HT-29 (cell line): ENCODE measurements at places on chromosomes 2 and 18.

- no peak for DNase-seq
Measured at GRCh38 chr2:114089636-114090319, 199.9 kb downstream of the ACTR3 start.

DNA sequence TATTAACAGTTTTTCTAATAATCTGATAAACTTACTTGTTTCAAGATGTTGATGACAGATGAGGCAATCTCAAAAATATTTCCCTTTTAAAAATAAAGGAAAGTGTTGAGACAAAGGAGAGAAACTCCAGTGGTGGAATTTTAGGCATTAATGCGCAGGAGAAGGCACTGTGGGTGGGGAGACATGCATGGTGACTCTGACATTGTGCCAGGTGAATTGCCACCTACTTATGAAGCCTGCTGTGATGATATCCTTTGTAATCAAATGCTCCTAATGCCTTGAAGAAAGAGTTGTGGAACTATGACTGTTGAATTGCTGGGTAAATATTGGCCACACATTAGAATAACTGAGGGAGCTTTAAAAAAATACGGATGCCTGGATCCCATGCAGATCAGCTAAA lies 101.4 kb downstream of the PLA2R1 start:
- DNase-seq: no peak

GRCh38 chr2:168182550-168183249 lies 64.7 kb downstream of the STK39 start:
- no peak for DNase-seq

DNA sequence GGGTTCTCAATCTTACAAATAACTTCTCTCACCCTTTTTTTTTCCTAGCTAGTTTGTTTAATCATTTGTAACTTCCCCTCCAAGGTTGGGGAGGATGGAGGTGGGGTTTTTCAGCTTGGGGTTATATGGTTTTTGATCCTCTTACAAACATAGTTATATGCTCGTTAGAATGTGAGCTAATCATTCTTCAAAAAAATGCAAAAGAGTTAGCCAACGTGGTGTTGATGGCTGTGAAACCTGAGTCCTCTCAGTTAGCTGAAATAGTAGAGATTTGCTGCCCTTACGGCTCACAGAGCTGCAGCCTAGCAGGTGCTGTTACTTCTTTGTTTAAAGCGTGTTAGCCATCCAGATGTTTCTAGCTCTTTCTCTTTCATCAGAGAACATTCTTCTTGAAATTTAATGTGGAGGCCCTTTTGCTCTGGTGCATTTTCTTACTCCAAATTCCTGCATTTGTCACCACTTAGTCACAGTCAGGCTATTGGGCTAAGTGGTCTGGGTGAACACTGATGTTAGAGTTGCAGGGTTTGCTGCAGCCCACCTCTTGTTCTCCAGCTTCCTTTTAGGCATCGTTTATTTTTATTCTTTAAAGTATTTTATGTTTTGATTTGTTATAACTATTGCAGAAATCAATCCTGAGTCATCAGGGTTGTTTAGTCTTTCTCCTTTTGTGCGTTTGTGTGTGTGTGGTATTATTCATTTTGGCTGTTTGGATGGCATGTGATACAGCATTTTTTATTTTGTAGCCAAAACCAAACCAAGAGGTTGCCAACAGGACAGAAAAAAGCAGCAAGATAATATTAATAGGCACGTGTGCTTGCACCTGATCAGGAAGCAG lies 41.1 kb downstream of the LIMS1 start:
- DNase-seq: no peak

- no peak for DNase-seq
Measured at GRCh38 chr2:240724431-240724830, 32.8 kb downstream of the AQP12A start.

- DNase-seq: no peak
Measured at GRCh38 chr2:220664272-220665107, 907.6 kb downstream of the EPHA4 start.

DNA sequence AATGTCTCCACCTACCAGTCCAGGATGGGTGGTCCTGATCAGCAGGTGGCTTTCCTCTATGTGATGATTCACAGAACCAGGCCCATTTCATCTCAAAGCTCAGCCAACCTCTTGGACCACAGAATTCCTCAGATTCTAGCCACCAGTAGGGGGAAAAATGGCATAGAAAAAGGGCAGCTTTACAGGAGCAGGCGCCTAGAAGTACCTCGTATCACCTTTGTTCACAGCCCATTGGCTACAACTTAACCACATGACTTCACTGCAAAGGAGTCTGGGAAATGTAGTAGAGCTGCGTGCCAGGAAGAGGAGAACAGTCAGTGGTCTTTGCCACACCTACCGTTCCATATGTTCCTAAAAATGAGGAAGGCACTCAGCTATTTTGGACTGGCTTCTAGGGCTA lies 62.8 kb upstream of the DTNA start:
- peak; percentile 59 for DNase-seq

GRCh38 chr2:61705625-61706024 lies 148.2 kb downstream of the FAM161A start:
- no peak for DNase-seq

DNA sequence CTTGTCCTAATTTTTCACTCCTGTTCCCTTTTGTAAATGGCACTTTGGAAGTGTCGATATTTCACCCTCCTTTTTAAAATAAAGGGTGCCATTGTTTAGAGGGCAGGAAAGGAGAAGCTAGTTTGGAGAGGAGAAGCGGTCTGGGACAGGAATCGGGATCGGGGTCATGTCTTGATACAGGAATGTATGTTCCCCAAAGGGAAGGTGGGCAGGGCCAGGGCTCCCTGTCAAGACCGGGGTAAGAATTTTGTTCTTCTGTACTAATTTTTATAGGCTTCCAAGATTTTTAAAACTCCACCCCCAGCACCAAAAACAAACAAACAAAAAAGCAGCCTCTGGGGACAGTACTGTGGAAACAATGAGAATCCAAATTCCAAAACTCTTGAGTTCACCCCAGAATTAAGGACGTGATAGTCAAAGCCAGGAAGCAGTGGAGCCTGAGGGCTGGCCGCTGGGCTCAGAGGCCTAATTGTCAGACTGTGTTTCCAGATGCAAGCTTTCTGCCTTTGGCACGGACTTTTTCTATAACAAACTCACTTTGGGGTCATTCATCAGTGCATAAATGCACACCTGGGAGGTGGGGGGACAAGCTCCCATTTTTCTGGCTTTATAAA lies 250.4 kb upstream of the SIX2 start:
- no peak for DNase-seq

DNA sequence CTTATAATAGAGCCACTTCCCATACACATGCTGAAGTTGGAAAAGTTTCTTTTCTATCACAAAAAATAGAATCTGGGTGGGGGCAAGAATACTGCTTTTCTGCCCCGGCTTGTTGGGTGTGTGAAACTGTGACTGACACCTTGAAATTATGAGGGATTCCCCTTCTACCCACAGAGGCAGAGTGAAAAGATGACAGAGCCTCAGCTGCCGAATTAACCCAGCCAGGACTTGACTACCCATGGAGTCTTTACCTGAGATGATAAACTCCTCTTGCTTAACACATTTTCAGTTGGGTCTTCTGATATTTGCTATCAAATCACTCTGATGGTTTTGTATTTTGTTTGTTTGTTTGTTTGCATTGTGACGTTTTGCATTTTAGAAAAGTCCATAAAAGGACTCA lies 66.0 kb upstream of the PMAIP1 start:
- DNase-seq: no peak

DNA sequence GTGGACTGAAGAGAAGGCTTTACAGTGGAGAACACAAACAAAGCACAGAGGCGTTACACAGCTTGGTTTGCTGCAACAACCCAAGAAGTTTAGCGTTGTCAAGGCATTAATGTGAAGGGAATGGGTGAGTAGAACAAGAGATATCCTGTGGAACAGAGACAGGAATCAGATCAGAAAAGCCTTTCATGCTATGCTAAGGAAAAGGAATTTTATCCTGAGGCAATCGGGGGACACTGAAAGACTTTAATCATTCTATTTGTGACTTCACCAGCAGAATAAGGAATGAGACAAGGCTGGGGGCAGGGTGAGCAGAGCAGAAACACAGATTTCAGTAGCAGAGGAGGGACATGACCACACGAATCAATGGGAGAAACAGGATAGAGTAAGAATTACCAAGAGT lies 600.7 kb downstream of the IRS1 start:
- no peak for DNase-seq

- DNase-seq: peak; percentile 63
Measured at GRCh38 chr2:209425471-209426071, 1.7 kb downstream of the MAP2 start.

DNA sequence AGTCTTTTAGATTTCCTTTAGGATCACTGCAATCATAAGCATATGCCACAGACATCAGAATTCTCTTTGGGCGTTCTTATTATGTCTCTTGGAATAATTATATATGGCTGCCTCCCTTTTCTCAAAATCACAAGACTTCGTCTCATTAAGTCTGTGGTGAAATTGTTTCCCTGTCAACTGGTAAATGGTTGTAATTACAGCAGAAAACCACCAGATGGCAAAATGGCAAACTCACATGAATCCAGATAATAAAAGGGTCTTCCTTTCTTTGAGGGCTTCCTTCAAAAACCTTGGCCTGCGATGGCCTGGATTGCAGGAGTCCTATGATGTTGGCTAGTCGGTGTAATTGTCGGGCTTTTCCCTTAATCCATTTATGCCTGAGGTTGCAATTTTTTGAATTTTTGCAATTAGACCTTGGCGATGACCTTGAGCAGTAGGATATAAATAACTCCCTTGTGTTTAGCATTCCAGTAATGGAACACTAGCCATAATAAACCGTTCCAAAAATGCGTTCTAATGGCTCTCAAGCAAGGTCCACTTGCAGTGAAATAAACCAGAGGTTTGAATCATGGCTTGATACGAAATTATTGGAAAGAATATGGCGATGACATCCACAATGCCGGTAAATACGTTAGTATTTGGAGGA lies 656.4 kb downstream of the MBD2 start:
- DNase-seq: peak; percentile 3

DNA sequence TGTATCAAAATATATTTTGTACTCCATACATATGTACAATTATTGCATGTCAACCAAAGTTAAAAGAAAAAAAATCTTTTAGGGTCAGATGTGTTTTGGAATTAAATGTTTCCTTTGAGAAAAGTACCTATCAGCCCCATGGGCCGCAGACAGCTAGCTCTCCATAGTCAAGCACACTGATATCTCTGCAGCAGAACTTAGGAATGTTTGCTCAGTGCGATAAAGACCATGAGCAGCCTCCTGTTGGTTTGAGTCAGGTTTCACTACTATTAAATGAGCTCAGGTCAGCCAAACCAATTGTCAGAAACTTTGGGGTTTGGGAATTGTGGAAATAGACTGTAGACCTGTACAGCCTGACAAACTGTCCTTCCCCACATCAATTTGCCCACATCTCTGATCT lies 33.7 kb downstream of the LCT start:
- no peak for DNase-seq

DNA sequence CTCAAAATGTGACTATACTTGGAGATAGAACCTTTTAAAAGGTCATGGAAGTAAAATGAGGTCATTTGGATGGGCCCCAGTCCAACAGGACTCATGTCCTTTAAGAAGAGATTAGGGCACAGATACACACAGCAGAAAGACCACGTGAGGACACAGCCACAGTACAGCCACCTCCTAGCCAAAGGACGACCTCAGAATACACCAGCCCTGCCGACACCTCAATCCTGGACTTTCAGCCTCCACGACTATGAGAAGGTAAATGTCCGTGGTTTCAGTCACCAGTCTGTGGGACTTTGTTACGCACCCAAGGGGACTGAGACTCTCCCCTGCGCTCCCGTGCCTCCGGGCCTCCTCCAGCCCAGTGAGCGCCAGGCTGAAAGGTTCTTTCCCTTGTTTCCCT lies 30.2 kb upstream of the HPCAL1 start:
- no peak for DNase-seq

DNA sequence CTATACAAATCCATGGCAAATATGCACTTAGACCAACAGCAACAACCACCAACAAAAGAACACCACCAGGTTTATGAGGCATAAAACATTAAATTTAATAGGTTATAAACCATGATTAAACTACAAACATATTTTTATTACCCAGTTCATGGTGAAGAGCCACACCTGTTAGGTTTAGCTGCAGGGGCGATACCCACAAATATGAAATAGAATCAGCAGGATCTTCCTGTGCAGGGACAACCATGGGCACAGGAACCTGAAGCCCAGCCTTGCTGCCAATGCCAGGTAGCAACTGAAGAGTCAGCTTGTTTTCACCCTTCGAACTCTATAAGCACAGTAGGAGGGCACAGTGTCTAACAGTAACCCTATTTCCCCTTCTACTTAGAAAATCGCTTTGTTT lies 675.0 kb downstream of the SATB2 start:
- DNase-seq: no peak

- DNase-seq: no peak
Measured at GRCh38 chr2:217158928-217159327, 299.1 kb upstream of the TNP1 start.

GRCh38 chr2:236177604-236177966 lies 9.4 kb upstream of the GBX2 start:
- no peak for DNase-seq

GRCh38 chr2:109348671-109349502 lies 219.9 kb downstream of the SH3RF3 start:
- DNase-seq: no peak

GRCh38 chr2:19226871-19227270 lies 131.6 kb downstream of the OSR1 start:
- no peak for DNase-seq

DNA sequence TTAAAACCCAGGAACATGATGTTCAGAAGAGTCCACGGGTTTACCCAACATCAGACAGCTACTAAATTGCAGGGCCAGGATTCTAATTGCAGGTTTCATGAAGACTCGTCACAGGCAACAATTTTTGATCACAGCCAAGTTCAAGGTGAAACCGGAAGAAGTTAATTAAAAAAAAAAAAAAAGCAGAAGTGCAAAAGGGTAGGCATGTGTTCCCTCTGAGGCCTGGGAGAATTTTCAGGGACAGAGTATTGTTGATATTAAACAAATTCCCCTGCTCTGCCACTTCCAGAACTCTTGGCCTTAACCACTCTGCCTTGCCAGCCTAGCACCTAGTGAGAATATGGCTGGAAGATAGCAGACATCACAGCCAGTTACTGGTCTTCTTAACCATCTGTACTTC lies 99.4 kb upstream of the TRIB2 start:
- DNase-seq: no peak

- no peak for DNase-seq
Measured at GRCh38 chr2:102284611-102285010, 26.8 kb upstream of the IL1RL1 start.

DNA sequence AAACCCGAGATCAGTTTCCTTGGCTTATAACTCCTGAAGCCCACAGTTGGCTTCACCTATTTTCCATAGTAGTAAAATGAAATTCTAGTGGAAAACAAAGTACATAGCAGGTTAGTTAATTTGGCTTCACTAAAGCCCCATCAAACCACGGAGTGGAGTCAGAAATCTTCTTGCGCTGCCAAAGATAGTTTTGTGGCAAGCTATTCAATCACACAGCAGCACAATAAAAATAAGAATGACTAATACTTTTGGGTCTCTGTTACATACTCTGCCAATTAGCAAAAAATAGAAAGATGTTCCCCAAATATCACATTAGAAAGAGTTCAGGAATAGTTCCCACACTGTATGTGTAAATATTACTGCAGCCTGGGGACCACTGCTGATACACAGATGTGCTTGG lies 175.2 kb upstream of the NOL4 start:
- no peak for DNase-seq
